Caki2 (cell line): ENCODE measurements at places on chromosomes 11 and 22. TPM values are rescaled to one million over a fixed set of nuclear protein-coding genes. Genes with fewer than 3 reads are reported as not detected.

The RAB39A gene
- total RNA-seq = 0.07 TPM in 1 of 2 replicates, not detected in the other

- no peak for DNase-seq
Measured at GRCh38 chr11:60515144-60515855, at the start of gene MS4A13. Gene MS4A13 (plus strand): TSS chr11:60515392. CDS start chr11:60518084, 2,692 bp downstream.

DNA sequence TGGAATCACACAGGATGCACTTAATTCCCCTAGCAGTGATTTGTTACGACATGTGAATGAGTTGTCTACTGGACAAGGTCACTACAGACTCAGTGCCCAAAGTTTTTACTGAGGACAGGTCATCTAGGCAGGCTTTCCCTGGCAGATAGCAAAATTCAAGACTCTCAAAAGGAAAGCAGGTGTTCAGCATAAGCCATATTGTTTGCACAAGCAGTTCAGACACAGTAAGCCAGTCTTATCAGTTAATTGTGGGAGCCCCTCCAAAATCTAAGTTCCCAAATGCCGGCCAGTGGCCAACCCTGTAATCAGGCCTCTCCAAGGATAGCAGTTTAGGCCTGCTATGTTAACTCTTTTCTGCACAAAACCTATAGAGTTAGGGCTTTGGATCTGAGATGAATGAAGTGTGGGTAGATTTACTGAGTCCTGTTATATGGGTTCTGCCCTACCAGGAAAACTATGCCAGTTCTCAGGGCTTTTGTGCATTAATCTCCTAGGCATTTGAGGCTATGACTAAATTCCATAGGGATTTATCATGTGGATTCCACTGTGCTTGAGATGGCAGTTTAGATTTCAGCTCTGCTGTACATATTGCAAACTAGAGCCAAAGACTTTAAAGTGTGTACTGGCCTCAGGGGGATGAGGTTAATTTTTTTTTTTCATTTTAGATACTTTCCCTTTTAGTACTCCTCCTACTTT is 4.8 kb upstream of the ARHGEF12 start:
- no peak for DNase-seq

DNA sequence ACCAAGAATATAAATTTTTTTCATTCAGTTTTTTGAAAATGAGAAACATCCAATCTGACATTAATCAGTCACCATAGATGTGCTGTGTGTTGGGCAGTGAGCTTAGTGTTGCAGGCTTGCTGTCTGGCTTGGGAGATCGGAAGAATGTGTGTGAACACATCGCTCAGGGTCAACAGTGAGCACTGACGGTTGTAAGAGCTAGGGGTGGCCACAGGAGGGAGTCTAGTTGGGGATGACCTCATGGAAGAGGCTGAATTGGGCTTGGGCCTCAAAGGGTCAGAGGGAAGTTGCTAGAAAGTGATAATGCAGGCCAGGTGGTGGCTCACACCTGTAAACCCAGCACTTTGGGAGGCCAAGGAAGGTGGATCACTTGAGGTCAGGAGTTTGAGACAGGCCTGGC is 375.4 kb downstream of the DDX10 start:
- no peak for DNase-seq

DNA sequence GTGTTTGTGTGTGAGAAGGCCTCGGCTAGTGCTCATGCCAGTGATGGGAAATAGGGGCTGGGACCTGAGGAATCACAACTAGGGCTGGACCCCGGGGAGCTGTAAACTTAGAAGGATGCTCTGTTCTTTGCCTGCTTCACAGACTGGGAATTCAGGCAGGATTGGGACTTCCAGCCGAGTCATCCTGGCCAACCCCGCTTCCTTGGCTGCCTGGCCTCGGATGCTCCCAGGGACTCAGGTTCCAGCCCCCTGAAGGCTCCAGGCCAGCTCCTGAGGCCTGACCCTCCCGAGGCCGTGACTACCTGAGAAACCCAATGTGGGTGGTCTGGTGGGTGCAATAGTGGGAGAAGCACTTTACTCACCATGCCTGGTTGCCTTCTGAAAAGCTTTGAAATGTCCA is 44.7 kb downstream of the IRAG1 start:
- DNase-seq = no peak

The PRODH gene
- 7.0 and 23.5 TPM in 2 replicates for total RNA-seq

DNA sequence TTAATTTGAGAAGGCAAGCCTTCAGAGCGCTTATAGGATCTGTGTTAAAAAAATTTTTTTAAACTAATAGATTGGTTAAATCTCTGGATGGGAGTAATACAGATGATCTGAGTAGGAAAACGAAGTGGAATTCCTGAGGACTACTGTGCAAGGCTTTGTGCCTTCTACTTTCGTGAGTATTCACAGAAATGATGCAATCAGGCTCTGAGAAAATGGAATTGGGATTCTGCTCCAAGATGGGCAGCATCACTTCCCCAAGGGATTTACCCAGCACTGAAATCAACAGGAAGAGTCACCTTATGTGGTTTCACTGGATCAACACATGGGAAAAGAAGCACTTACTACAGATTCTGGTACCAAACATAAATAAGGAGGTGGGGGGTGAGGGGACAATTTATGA is 12.5 kb downstream of the KMT5B start:
- no peak for DNase-seq

DNA sequence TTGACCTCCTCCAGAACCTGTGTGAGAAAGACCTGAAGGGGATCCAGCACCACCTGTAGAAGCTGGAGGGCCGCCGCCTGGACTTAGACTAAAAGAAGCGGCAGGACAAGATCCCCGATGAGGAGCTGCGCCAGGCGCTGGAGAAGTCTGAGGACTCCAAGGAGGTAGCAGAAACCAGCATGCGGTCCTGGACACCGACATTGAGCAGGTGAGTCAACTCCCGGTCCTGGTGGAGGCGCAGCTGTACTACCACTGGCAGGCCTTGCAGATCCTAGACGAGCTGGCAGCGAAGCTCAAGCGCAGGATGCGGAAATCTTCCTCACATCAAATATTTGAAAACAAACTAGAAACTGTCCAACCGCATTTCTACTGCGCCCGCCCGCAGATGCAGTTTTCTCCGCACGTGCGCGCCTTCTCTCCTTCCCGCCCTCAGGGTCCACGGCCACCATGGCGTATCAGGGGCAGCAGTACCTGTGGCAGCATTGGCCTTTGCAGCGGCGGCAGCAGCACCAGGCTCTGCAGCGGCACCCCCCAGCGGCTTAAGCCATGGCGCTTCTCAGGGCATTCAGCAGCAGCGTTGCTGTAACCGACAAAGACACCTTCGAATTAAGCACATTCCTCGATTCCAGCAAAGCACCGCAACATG is 10.2 kb downstream of the CLDN25 start:
- no peak for DNase-seq

- no peak for DNase-seq
Measured at GRCh38 chr22:23789121-23789520, 2.4 kb downstream of the SMARCB1 start.

DNA sequence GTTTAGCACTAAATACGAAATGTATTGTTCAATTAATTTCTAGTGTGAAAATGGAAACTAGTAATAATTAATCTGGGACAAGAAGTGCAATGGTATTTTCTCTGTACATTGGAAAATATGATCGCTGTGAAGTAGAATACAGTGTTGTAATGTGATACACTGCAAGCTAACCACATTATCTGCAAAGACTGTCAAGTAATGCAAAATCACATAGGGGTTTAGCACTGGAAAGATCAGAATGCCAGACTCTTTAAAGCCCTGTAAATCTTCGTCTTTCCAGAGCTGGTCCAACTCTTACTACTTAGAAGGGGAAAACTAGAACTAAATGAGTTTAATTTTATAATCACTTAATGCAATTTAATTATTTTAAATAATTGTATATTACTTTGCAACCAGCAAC is 544.5 kb upstream of the ANO3 start:
- DNase-seq = no peak

The SMTNL1 gene
- not detected in 2 replicates for total RNA-seq

The LARGE1 gene
- total RNA-seq = 9.7 and 15.0 TPM in 2 replicates

The GANAB gene
- total RNA-seq = 434 and 492 TPM in 2 replicates

GRCh38 chr11:45294499-45294898 is 8.4 kb upstream of the SYT13 start:
- DNase-seq = no peak

GRCh38 chr22:46436595-46437175 is 100.7 kb downstream of the CELSR1 start:
- peak; percentile 44 for DNase-seq

The OR4D5 gene
- total RNA-seq = not detected in 2 replicates

- no peak for DNase-seq
Measured at GRCh38 chr11:20045098-20045688, 115.1 kb downstream of the DBX1 start.

DNA sequence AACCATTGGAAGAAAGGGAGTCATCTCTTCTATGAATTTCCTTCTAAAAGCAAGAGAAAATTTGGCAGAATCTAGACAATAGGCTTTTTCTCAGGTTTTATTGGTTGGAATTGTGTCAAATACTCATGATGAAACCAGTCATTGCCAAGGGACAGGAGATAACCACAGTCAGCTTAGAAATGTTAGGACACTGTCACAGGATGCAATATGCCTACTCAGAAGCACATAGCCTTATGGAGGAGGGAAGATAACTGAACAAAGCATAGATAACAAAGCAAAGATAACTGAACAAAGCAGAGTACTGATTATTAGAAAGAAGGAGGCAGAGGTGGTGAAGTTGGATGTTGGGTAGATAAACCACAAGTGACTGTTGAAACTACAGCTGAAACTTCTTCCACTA is 303.5 kb upstream of the PDGFD start:
- no peak for DNase-seq

- no peak for DNase-seq
Measured at GRCh38 chr11:43504316-43504950, 145.7 kb downstream of the TTC17 start.

The APBB1 gene
- 9.2 and 19.4 TPM in 2 replicates for total RNA-seq

GRCh38 chr11:72226701-72227100 is 2.1 kb downstream of the INPPL1 start:
- no peak for DNase-seq

The FZD4 gene
- 0.17 and 0.81 TPM in 2 replicates for total RNA-seq

DNA sequence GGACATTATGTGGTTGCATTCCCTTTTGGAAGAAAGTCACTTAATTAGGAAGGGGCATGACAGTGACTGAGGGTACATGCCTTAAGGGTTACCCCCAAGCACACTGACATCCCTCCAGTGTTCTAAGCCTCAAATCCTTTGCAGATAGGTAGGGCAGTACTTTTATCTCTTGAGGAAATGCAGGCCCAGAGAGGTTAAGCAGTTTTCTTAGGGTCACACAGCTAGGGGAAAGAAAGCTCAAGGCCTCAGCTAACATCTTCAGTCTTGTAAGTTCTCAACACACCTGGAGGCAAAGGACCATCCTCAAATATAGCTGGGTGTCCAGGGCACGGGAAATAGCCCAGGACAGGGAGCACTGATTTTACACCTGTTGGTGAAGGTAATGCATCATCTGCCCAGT is 31.6 kb downstream of the KIAA1671 start:
- no peak for DNase-seq

The APOA4 gene
- not detected in 2 replicates for total RNA-seq

The OR56A3 gene
- total RNA-seq = not detected in 2 replicates

GRCh38 chr22:36900225-36900624 is 13.2 kb upstream of the CSF2RB start:
- no peak for DNase-seq

- DNase-seq = peak; percentile 14
Measured at GRCh38 chr11:106156290-106156937, 79.0 kb downstream of the AASDHPPT start.

- DNase-seq = no peak
Measured at GRCh38 chr11:82996966-82997606, 74.6 kb downstream of the RAB30 start.

The RNF214 gene
- total RNA-seq = 1.7 and 4.0 TPM in 2 replicates

GRCh38 chr11:102810950-102811660 is 13.1 kb upstream of the MMP1 start:
- DNase-seq = peak; percentile 9

DNA sequence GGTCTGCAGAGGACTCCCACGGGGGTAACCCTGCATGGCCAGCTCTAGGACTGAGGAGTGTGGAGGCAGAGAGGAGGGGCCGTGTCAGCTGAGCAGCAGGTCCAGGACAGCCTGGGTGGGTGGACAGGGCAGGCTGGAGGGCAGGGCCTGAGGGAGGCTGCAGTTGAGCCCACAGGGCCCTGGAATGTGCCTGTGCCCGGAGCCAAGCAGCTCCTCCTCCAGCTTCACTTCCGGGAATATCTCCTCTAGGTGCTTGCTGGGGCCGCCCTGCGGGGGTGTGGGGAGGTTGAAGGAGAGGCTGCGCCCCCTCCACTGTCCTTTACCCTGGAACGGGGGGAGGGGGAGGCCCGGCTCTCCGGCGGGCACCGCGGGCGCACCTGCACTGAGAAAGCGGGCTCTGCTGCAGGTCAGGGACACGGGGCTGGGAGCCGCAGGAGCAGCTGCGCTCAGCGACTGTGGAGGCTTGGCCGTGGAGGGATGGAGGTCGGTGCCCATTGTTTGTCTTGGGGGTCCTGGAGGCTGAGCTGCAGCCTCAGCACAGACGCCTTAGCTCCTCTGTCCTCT is 1293.2 kb downstream of the BRD1 start:
- DNase-seq = no peak

DNA sequence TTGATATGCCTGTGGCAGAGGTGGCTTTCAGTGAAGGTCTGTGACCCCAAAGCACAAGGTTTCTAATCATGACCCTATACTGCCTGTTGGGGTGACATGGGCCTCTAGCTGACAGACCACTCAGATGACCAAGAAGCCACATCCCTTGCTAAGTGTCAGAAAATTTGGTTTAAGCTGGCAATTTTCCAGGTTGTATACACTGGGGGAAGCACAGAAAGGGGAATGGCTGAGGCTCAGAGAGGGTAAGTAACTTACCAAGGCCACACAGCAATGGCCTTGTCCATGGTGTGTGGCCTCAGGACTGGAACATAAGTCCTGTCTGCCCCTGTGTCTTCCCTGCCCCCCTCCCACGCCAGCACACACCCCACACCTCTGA is 66.9 kb upstream of the PRDM11 start:
- no peak for DNase-seq

DNA sequence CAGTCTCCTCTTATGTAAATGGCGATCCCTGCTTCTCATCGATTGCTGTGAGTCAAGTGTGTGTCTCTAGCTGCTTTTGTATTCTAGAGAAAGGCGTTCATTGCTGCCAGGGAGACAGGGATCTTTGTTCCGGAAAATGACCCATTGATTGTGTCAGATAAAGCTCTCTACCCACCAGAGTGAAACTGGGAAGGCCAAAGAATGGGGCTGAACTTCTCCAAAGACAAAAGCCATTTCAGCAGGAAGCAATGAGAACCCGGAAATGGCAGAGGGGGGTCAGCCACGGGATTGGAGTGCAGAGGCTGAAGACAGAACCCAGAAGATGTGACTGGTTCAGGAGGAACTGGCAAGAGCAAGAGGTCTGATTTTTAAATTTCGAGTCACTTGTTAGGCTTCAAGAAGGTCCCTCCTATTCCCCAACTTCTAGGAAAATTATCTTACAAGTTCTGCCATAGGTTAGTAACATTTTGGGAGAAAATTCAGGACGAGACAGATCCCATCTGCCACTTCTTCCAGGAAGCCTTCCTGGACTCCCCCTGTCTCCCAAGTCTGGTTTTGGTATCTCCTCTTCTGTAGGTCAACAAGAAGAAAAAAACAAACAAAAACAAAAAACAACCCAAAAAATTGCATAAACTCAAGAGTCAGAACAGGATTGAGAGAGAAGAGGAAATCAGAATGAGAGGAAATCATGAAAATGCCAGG is 110.6 kb downstream of the NECTIN1 start:
- DNase-seq = no peak
